ENCODE measurements at places on chromosomes 2 and 18. TPM values are rescaled to one million over a fixed set of nuclear protein-coding genes. Genes with fewer than 3 reads are reported as not detected.

Gene PID1
- total RNA-seq = 0.20 TPM

Gene CXCR1
- total RNA-seq = not detected

Gene GDF7
- total RNA-seq = 2.8 TPM

Gene MAL
- total RNA-seq = not detected

Gene FOXD4L1
- total RNA-seq = under 0.01 TPM

Gene ITPRIPL1
- total RNA-seq = 2.0 TPM

Gene RAX
- total RNA-seq = not detected

Gene RNF152
- total RNA-seq = 180 TPM

Gene GALR1
- total RNA-seq = not detected

Gene ANKRD29
- 0.79 TPM for total RNA-seq

Gene RGPD3
- under 0.01 TPM for total RNA-seq

Gene ERMN
- not detected for total RNA-seq

Gene FAP
- under 0.01 TPM for total RNA-seq

Gene EVX2
- not detected for total RNA-seq

Gene NFE2L2
- 38.1 TPM for total RNA-seq

Gene FAM124B
- total RNA-seq = 13.3 TPM

All from lung microvascular endothelial cell (primary cell).